Cortex of kidney (tissue), 1 donor: ENCODE measurements at places on chromosomes 5 and 9.

DNA sequence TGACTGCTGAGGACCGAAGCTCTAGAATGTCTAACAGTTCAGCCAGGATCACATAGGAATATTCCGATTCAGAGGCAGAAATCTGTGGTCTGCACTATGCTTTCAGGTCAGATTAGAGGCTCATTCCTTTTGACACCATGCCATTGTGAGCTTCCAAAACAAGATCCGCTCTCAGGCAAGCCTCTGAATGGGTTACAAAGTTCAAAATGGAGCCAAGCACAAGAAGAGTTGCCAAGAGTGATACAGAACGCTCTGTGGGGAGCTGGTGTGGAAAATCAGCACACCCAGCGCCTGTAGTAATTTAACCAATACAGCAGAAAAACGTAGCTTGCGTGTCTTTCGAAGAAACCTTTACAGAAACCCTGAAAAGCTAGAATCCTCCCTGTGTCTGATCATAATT is 33.3 kb upstream of the FAT2 start:
- no peak for DNase-seq

- DNase-seq: no peak
Measured at GRCh38 chr5:163585206-163585605, 79.8 kb downstream of the MAT2B start.

DNA sequence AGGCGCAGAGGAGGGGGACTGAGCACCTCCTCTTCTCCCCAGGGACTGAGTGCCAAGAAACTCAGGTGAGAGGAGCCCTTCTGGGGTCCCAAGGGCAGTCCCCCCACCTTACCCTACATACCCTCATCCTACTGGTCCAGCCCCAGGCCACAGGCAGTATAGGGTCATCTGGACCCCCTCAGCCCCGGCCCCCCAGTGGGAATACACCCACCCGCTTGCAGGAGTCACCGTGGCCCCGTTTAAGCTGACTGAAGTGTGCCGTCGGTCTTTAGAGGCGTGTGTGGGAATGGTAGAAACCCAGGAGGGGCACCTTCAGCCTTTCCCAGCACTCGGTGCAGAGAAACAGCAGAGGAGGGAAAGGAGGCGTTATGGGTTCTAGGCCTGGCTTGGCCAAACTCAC is 30.8 kb downstream of the COL15A1 start:
- no peak for DNase-seq

DNA sequence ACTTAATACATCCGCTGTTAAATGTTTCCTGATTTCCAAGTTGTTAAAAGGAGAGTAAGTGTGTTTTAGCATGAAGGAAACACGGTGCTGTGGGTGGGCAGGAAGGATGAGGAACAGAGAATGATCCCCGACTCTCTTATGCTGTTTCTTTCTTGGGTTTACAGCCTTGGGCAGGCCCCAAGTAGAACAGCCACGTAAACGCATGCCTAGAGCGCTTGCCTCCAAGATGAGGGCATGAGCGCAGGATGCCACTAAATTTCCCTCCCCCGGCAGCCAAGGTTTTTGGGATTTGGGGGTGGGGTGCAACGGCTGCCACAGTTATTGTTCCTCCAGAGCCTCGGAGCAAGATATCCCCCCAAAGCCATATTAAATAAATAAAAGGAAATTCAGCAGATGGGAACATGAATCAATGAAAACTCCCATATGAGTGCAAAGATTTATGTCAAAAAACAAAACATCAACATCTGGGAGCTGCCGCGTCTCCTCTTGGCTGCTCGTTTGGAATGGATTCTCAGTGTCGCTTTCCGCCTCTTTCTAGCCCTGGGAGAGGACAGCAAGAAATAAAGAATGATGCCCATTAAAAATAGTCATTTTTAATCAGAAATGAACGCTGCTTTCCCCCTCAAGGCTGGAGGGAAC is 10.0 kb upstream of the DELE1 start:
- no peak for DNase-seq

GRCh38 chr9:76887003-76887821 is 18.7 kb downstream of the PRUNE2 start:
- DNase-seq: no peak
